ENCODE measurements at places on chromosomes 3 and 15. TPM values are rescaled to one million over a fixed set of nuclear protein-coding genes. Genes with fewer than 3 reads are reported as not detected.

DNA sequence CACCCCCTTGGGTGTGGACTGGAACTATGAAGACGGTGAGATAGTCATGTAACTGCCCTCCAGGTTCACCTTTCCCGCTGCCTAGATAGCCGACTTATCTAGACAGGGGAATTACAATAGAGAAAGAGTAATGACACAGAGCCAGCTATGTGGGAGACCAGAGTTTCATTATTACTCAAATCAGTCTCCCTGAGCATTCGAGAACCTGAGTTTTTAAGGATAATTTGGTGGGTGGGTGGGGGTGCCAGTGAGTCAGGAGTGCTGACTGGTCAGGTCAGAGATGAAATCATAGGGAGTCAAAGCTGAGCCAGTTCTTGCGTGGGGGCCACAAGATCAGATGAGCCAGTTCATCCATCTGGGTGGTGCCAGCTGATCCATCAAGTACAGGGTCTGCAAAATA lies 19.7 kb upstream of the DNAJC19 start:
- DNase-seq = no peak

DNA sequence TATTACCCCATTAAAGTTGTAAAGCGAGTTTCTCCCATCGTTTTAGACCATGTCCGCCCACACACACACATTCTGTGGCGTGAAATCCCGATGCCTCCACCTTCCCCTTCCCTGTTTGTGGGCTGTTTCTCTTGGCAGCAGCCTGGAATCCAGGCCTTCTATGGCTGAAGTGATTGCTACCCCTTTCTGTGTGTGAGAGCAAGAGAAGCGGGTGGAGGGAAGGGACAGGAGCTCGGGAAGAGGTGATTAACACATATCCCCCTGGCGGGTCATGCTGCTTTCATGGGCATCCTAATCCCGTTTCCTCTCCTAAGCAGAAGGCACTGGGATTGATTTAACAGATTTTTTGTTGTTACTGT lies 283.8 kb upstream of the RGMA start:
- no peak for DNase-seq

DNA sequence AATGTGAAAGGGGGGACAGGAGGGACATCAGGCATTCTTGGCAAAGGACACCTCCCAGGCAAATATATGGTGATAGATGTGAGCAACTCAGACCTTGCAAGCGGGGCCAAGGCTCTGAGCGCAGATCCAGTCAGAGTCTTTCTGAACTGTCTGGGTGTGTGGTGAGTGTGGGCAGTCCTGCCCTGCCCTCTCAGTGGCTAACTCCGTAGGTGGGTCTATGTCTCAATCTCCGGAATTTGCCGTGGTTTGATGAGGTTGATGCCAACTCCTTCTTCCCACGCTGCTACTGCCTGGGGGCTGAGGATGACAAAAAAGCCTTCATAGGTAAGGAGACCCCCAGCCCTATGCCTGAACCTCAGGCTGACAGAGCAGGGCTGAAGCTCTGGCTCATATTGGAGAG lies 7.4 kb downstream of the TTLL3 start:
- no peak for DNase-seq

DNA sequence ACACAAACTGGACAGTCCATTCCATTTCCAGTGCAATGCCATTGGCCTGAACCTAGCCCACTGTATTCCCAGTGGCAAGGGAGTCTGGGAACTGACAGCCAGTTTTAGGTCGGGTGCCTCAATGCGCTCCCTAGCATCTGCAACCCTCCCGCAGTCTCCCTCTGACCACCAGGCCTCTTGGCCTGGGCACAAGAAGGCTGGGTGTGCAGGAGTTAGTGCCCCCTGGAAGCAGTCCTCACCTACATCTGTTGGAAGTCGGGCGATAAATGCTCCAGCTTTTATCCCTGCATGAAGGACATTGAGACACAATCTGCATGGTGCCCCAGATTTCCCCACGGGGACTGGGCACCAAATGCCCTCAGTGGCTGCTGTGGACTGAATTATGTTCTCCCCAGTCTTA lies 12.7 kb downstream of the C3orf22 start:
- DNase-seq = no peak

- DNase-seq = no peak
Measured at GRCh38 chr3:52087731-52088130, 31.4 kb upstream of the DUSP7 start.

Gene EOGT
- total RNA-seq = 19.7 TPM

Gene TLR9
- 0.22 TPM for total RNA-seq

Gene CASR
- total RNA-seq = not detected
